ENCODE measurements at places on chromosomes 4 and X. TPM values are rescaled to one million over a fixed set of nuclear protein-coding genes. Genes with fewer than 3 reads are reported as not detected.

MAP9 gene
- total RNA-seq = 29.1 TPM

- no peaks in the 10 kb centered on the region for H3K27me3 ChIP-seq
- no peaks in the 10 kb centered on the region for H3K36me3 ChIP-seq
- no peak for DNase-seq
- no peak overlapping the region for H3K27ac ChIP-seq
- H3K4me3 ChIP-seq = no peak overlapping the region
Measured at GRCh38 chr4:169239221-169239905, 31.4 kb downstream of the SH3RF1 start.

- no peaks in the 10 kb centered on the region for H3K4me1 ChIP-seq
- no peak for DNase-seq
- H3K27me3 ChIP-seq = no peaks in the 10 kb centered on the region
- no peak overlapping the region for H3K4me3 ChIP-seq
Measured at GRCh38 chrX:36434522-36434921, 515.0 kb downstream of the CFAP47 start.

DNA sequence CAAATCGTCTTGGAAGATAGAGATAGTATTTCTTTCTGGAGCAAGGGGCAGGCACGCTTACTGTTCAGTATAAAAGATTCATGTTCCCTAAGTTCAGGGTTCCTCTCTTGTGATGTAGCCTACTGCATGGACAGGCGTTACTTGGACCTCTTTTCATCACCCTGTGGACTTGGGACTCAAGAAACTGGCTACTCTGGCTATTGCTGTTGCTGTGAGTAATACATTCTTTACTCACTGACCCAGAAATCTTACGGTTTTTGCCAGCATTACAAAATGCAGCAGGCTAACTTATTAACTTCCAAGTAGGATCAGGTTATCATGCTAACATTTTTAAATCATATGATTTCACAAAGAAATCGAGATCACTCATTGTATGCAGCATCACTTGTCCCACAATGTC lies 12.8 kb upstream of the GUCY1B1 start:
- DNase-seq = no peak
- H3K4me1 ChIP-seq = no peaks in the 10 kb centered on the region
- H3K27ac ChIP-seq = no peak overlapping the region
- H3K4me3 ChIP-seq = no peak overlapping the region
- H3K36me3 ChIP-seq = no peaks in the 10 kb centered on the region

Data from neural progenitor cell (in vitro differentiated cells).